ENCODE measurements at places on chromosomes 11 and 22.

DNA sequence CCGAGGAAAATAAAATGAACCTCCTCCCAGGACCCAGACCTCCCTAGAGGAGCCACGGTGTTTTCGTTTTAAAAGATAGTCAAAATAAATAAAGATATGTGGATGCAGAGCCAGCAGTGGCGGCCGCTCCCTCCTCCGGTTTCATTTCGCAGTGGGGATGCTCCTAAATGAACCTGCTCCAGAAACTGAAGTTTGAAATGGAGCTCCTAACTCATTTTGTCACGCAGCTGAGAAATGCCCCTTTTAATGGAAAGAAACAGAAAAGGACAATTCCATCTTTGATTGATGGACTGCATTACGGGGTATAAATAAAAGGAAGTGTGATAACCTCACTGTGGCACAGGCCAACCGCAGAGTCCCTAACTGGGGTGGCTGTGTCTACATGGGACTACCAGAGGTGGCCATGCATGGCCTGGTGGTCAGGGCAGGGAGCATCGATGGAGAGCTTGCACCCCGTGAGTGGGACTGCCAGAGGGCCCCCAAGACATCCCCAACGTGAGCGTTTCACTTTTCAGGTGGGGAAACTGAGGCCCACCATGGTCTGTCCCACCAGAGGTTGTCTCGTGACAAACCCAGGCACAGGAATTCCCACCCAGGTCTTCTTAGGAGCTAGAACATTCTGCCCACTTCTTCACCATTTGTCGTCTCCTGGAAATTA, 426.6 kb downstream of the BRD1 start:
- no peak for DNase-seq

DNA sequence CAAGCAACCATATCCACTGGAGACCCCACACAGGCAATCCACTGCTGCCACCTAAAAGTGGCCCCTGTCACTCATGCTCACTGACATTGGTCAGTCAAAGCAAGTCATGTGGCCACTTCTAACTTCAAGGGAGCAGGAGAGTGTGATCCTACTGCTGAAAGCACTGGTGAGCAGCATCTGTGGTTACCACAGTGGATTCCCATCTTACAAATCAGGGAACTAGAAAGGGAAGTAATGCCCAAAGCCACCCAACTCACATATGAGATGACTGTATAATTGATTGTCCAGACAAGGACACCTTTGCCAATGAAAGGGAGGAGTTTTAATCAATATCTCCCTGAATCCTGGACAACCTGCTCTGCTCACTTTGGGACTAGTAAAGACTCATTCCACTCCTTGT, 17.7 kb downstream of the RCN1 start:
- DNase-seq: no peak

GRCh38 chr22:46710806-46711205, 27.2 kb downstream of the CERK start:
- DNase-seq: no peak

- DNase-seq: no peak
Measured at GRCh38 chr22:35554297-35554845, 13.7 kb downstream of the RASD2 start.

Data from GDM1 (cell line).